ENCODE measurements at places on chromosomes 7 and 10.

DNA sequence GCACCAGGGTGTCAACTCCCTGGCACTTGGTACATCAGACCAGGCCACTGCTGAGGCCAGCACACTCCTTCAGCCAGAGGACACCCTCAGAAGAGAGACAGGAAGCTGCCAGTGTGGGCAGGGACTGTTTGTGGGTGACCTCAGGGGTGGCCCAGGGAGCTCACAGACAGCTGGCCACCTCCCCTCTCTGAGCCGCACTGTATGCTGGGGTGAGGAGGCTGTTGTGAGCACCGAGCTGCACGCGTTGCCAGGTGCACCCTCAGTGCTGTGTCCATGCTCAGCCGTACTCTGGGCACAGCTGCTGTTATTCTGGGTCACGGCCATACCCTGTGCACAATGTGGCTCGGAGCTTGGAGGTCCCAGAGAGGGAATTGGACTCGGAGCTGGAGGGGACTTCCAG is 61.5 kb upstream of the NANOS1 start:
- no peak for DNase-seq

GRCh38 chr7:20199015-20199737 is 18.0 kb downstream of the MACC1 start:
- DNase-seq, result no peak

DNA sequence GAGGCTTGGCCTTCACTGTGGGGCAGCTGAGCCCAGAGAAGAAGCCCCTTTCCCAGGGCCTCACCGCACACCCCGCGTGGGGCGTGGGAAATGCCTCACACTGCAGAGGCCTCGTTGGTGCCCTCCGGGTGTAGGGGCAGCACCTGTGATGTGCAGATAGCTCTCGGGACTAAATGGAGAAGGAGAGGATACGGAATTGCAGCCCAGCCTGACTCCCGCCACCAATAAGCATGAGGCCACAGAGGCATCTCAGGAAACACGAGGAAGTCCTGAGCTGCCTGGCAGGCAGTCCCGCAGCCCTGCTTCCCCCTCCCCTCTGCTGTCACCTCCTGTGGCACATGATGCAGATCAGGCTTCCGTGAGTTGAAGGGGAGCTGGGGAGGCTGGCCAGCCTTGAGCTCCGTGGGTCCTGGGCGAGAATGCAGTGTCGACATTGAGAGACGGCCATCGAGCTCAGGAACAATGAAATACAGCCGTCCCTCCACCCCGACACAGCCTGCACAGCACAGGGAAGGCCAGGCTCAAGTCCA is 59.6 kb upstream of the PPP2R2D start:
- no peak for DNase-seq

- DNase-seq, result no peak
Observed at GRCh38 chr10:43221419-43222209, 45.3 kb downstream of the RASGEF1A start.

GRCh38 chr7:3712841-3713240 is 411.8 kb downstream of the SDK1 start:
- DNase-seq, result no peak

DNA sequence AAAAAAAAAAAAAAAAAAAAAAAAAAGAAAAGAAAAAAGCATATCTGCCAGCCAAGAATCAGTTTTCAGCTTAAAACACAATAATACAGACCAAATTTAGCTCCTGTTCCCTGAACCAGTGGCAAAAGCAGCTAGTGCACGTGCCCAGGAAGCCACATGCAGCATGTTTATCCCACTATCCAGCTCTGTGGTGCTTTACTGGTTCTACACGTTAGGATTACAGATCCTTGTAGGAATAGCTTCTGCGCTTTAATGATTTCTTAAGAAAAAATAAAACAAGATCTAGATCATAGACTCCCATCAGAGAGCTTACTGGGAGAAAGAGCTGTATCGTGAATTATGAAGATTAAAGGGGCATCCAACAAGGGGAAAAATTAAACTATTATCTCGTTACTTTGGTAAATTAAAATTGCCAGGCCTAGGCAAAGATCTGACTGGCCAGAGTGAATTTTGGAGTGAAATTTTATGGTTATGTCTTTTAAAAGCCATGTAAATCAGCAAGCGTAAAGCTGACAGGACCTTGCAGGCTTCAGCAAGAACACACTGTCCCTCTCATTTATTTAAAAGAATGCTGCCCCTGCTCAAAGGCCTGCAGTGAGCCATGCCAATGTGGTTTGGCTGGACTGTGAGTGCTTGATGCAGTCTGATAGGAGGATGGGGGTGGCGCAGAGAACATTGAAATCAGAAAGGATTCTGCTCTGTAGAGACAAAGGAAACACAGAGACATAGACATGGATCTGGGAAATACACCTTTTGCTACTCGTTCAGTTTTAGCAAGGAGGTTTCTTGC is 177.3 kb upstream of the PHYHIPL start:
- no peak for DNase-seq

DNA sequence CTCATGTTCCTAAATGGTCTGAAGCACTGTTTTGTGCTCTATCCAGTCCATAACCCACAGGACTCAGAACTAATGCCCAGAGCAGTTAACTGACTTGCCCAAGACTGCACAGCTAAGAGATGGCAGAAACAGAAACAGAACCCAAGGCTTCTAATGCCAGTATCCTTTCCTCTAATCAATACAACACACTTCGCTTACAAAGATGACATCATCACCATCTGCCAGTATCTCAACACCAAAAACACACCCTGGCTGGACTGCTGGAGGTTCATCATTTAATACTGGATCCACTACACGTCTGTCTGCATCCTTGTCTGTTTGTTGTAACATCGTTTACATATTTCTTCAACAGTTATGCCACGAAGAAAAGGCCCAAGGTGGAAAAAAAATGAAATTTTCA is 165.3 kb downstream of the SFMBT2 start:
- DNase-seq, result no peak

- DNase-seq, result no peak
Observed at GRCh38 chr7:107262857-107263256, 94.1 kb downstream of the HBP1 start.

- DNase-seq, result no peak
Observed at GRCh38 chr7:44681645-44682044, 67.0 kb upstream of the ZMIZ2 start.

GRCh38 chr10:5419466-5420094 is 7.2 kb downstream of the NET1 start:
- DNase-seq, result no peak

- DNase-seq, result no peak
Observed at GRCh38 chr10:48547061-48547895, 57.6 kb downstream of the ARHGAP22 start.

- DNase-seq, result no peak
Observed at GRCh38 chr10:6274484-6274883, 71.8 kb downstream of the PFKFB3 start.

- DNase-seq, result no peak
Observed at GRCh38 chr10:71766717-71767419, 6.5 kb downstream of the VSIR start.

- no peak for DNase-seq
Observed at GRCh38 chr7:26535483-26536007, 243.9 kb downstream of the SNX10 start.

GRCh38 chr10:99523251-99523773 is 9.4 kb upstream of the NKX2-3 start:
- no peak for DNase-seq

GRCh38 chr7:142614116-142614515 is 135.2 kb upstream of the PRSS1 start:
- DNase-seq, result no peak

DNA sequence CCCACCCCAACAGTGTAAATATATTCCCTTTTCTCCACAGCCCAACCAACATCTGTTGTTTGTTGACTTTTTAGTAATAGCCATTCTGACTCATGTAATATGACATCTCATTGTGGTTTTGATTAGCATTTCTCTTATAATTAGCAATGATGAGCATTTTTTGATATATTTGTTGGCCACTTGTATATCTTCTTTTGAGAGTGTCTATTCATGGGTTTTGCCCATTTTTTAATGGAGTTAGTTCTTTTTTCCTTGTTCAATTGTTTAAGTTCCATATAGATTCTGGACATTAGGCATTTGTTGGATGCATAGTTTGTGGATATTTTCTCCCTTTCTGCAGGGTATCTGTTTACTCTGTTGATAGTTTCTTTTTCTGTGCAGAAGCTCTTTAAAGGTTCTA is 340.1 kb downstream of the NXPH1 start:
- no peak for DNase-seq

- no peak for DNase-seq
Observed at GRCh38 chr10:65416094-65416493, 1509.7 kb upstream of the LRRTM3 start.

GRCh38 chr7:95479992-95480624 is 5.6 kb upstream of the ASB4 start:
- DNase-seq, result no peak

- DNase-seq, result no peak
Observed at GRCh38 chr7:20238754-20239324, 21.7 kb upstream of the MACC1 start.

DNA sequence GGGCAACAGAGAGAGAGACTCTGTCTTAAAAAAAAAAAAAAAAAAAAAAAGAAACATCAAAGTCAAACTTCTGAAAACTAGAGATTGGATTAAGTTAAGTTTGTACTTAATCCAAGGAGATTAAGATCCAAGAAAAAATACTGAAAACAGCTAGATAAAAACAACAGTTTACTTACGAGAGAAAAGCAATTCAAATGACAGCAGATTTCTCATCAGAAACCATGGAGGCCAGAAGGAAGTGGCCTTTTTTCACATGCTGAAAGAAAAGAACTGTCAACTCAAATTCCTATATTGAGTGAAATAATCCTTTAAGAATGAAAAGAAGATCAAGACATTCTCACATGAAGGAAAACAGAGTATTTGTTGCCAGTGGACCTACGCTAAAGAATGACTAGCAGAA is 5.4 kb upstream of the CCDC71L start:
- DNase-seq, result no peak

GRCh38 chr10:34262985-34263384 is 552.1 kb downstream of the PARD3 start:
- DNase-seq, result no peak

DNA sequence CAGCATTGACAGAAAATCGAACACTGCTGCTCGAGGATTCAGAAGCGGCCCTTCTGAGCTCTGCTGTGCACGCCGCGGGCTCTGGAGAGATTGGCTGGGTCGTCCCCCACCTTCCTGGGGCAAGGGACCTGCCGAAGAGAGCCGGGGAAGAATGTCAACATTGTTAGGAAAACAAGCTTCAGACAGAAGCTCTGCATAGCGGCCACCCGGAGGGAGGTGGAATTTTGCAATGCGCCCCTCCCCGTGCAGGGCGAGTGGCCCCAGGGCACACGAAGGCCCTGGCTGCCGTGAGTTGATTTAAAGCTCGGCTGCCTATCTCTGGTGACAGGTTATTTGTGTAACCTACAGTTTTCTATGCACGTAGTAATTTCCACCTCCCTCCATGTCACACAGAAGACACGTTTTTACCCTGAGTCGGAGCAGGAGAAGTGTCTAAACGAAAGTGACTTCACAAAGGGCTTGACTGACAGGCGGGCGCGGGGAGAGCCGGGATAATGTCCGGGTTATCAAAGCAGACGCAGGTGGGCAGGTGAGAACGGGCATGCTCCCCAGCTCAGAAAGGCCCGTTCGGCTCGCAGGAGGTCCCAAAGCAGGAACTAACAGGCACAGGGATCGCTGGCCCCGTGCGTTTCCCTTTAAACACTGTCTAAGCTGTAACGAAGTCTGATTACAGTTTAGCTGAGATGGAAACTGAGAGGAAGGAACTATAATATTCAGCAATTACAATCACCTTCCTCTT is 84.6 kb downstream of the PDGFA start:
- no peak for DNase-seq
